ENCODE measurements at places on chromosomes 1 and 21.

GRCh38 chr1:14135070-14135469, 435.1 kb downstream of the PRDM2 start:
- no peak for DNase-seq

DNA sequence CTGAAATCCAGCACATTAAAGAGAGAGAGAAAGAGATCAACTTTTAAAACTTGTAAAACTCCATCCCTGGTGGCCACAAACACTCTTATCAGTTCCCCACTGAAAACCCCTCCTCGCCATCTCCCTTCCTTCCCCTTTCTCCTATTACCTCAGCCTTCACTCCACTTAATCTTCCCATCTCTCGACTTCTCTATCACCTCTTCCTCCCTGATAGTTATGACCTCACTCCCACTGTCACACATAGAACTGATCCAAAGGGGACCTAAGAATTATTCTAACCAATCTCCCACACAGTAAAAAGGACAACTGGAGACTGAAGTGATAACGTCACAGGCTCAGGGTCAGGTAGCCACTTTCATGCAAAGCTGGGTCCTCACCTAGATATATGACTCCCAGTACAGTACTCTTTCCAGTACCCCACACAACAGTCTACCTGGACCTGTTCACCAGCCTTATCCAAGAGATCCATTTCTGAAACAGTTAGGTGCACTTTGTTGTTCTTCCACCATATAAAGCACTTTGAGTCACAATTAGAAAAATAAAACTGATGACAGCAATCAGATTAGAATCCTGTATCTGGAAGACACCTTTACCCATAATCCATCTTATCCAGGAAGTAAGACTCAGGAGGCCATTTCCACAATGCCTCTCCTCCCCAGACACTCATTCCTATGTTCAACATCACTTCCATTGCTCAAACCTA, 324.8 kb downstream of the SMYD3 start:
- DNase-seq, result no peak

DNA sequence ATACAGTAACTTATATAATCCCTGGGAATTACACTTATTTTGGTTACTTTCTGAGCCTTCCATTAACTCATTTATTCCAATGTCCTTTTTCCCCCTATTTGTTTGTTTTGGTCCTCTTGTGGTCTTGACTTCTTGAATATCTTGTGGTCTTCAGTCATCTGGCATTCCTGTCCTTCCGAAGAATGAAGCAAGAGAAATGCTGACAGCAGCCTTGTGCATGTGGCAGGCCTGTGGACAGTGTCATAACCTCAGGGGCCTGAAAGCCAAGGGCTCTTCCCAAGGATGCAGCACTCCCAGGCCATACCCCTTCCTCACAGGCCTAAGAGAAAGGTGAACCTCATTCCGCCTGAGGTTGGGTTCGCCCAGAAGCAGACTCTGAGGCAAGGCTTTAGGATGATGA, 470.2 kb downstream of the DISC1 start:
- DNase-seq, result no peak

- peak; percentile 27 for DNase-seq
Observed at GRCh38 chr21:36854391-36854790, 112.1 kb downstream of the HLCS start.

- no peak for DNase-seq
Observed at GRCh38 chr1:33137800-33138199, 44.0 kb downstream of the TRIM62 start.

GRCh38 chr1:3821447-3821846, 25.1 kb upstream of the LRRC47 start:
- no peak for DNase-seq

DNA sequence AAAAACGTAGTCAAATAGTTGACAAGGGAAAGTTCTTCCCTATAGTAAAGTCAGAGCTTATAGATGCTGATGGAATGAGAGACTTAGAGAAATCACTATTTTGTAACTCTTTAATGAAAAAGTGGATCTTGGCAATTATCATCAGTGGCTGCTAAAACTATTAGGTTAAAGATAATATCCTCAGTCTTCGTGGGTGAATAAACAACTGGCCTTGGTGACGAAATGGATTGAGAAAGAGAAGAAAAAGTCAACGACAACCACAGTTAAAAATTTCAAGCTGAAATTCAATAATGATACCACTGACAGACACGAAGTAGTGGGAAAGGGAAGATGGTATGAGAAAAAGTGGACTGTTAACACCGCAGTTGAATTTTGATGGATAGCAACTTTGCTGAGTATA, 90.0 kb upstream of the GNG4 start:
- no peak for DNase-seq

- DNase-seq, result peak; percentile 65
Observed at GRCh38 chr1:80217377-80217986, 1211.0 kb upstream of the ADGRL4 start.

GRCh38 chr1:43954036-43954435, 7.3 kb downstream of the IPO13 start:
- DNase-seq, result peak; percentile 56

DNA sequence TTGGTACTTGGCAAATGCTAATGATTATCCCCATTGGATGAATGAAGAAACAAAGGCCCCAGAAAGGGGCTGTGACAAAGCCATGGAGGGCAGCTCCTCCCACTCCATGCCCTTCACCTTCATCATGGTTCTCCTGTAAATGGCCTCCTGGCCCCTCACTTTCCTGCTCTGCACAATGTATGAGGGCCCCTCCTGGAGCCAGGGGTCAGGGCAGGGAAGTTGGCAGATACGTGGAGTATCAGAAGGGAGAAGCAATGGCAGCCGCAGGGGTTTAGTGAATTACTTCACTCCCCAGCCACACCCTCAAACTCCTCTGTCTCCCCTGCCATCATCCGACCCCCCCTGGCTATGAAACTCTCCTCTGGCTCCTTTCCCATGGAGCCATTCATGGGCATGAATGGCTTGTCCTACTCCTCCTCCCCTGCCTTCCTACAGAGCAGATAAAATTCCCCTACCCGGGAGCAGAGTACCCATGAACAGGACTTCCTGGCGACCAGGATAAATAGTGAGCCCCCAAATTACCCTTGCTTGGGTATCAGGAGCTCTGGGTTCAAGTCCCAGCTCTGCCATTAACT, 86.3 kb downstream of the CAMK2N1 start:
- peak; percentile 27 for DNase-seq

GRCh38 chr21:22224261-22224660, 1226.1 kb downstream of the NCAM2 start:
- DNase-seq, result no peak

DNA sequence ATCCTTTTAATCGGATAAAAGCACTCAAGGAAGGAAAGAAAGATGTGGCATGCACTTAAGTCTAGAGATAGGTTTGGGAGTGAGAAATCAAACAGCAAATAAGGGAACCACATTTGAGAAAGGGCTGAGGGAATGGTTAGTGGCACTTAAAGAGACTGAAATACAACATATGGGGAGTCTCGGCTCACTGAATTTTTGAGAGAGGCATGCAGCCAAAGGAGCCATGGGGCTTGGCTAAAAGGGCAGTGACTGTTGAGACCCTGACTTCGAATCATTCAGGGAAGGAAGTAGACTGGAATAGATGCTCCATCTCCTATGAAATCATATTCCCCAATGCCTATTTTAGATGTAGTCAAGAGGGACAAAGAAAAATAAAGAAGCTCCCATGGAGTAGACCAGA, 58.3 kb upstream of the HAO2 start:
- DNase-seq, result no peak

DNA sequence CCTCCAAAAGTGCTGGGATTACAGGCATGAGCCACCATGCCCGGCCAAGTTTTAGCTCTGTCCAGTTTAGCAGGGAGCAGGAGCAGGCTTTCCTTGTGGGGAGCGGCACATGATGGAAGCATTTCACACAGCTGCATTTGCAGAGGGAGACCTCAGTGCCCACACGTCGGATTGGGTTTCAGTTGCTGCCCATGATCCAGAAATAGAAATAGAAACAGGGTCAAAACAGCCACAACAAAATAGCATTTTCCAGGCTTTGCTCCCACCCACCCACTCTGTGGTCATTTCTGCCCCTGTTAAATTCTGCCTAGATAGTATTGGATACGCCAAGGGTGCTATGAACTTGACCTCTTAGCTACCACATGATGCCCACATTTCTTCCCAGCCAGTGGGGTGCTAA, 128.4 kb downstream of the CNIH3 start:
- no peak for DNase-seq

DNA sequence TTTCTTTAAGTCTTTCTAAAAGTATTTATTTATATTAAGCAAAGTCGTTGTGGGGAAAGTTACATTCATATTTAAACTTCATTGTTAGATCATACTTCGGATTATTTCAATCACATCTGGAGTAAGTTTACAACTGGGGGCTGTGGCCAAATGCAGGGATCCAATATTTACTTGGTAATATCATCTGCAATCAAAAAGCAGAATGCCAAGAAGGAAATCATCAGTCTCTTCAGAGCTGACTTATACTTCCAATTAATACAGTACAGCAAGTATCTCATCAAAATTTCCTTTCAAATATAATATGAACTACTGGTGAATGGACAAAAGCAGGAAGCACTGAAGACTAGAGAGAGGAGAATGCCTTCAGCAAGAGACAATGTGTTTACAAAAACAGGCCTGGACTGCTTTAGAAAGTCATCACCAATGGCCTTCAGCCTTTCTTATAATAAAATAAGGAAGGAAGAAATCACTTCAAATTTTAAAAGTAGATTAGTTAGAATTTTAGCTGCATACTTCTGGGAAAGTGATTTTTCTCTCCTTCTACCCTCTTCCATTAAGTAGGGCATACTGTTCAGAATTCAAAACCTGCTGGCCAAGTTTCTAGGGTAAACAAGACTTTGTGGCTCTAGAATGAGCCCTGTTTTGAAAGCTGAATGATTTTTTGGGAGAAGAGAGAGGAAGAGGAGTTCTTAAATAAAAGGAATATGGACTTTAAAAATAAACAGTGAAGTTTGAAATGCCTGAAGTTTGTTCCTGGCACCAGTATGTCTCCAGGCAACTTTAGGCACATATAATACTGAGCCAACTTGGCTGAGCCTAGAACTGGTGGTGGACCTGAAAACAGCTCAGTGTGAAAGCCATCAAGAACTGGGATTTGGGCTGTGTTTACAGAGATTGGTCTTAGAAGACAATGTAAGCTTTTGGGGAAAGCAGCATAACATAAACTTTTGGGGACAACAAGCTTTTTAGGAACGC, 22.2 kb upstream of the MYOC start:
- DNase-seq, result no peak

DNA sequence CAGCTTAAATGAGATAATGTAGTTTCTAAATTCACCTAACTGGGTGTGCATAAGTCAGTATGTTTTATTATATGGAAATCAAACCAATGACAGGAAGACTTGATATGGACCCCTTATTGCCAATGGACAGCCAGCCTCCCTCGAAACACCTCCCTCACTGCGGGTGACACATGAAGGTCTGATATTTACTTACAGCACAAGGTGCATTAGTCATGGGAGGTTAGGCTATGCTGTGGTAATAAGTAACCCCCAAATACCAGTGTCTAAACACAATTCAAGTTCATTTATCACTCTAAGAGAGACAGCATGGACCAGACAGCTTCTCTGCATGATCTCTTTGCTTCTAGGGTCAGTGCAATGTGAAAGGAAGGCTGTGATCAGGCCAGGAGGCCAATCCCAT, 126.0 kb upstream of the KCNJ6 start:
- DNase-seq, result no peak

DNA sequence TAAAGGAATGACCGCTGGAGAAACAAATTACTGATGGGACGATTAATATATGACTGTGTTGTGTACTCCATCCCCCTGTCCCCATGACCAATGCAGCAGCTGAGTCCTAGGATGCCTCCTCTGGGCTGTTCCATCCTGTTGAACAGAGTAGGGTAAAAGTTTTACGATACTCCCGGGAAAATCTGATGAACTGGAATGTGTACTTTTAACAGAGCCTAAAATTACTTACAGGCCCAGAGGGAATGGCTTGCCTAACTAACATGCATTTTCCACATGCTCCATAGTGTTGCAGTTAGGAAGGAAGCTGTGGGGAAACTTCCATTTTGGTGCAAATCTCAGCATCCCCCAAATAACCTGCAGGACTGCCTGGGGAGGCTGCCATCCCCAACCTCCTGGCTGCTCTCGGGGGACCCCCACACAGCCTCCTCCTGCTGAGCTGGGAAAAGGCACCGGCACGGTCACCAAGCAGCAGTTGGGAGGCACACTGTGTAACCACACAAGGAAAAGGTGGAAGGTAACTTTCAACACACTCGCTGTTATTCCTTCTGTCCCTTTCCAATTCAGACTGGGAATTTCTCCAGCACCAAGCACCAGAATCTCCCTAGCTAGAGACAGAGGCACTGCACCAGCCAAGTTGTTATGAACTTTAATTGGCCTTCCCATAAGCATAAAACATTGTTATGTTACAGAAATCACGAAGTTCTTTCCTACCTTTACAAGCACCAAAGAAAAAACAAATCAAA, 97.2 kb downstream of the BCAR3 start:
- DNase-seq, result no peak

DNA sequence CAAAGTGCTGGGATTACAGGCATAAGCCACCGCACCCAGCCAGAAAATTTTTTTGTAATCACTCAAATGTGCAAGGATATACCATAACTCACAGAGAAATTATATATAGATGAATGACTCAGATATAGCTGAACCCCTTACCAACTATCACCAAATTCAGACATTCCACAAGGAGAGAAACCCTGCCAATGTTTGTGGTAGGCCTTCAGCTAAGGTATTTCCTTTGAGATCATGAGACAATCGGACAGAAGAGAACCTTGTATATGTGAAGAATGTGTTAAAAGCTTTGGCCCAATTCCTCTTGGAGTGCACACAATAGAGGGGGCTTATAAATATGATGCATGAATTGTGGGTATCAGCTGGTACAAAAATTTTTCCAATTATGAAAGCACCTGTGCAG, 50.7 kb downstream of the ZNF684 start:
- no peak for DNase-seq

- DNase-seq, result no peak
Observed at GRCh38 chr1:23801338-23801748, 789 bp upstream of the GALE start.

- no peak for DNase-seq
Observed at GRCh38 chr1:203695116-203695515, 68.5 kb downstream of the ATP2B4 start.

GRCh38 chr21:43602266-43603232, 56.7 kb downstream of the HSF2BP start:
- no peak for DNase-seq

DNA sequence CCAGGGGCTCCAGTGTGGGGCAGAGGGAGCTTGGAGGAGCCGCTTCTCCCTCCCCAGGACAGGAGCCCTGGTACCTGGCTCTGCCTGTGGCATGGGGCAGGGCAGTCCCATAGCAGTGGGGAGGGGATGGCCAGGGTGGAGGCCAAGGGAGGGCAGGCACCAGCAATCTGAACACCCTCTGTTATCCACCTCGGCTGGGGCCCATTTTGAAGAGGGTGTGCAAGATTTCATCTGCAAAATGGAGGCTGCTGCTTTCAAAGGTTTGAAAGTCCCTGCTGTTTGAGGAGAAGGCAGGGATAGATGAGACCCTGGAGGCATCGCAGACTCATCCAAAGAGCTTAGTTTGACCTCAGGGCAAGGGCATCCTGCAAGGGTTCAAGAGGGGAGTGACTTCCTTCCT, 15.2 kb upstream of the TMPRSS2 start:
- DNase-seq, result no peak

Data from foreskin melanocyte (primary cell).